Activated T-helper 1 cell treated with anti-CD3 and anti-CD28 coated beads, Interleukin-2, amount 50 U/mL, for 16 hours (primary cell): ENCODE measurements at places on chromosomes 1 and 21.
A peak's percentile ranks its signal among the peaks of the same experiment; 100 is the strongest.

- no peak for DNase-seq
These were observed 45.8 kb upstream of the RCC2 start for GRCh38 chr1:17485281-17485680.

GRCh38 chr1:173554541-173555250, 48.2 kb downstream of the SLC9C2 start:
- no peak for DNase-seq

DNA sequence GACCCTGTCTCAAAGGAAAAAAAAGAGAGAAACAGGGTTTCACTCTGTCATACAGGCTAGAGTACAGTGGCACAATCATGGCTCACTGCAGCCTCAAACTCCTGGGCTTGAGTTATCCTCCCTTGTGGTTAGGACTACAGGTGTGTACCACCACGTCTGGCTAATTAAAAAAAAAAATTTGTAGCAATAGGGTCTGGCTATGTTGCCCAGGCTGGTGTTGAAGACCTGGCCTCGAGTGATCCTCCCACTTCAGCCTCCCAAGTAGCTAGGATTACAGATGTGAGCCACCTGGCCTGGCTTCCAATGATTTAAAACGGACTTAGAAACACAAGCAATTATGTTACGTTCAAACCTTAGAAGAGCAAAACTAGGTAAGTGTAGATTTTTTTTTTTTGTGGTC, 22.1 kb downstream of the GOLPH3L start:
- DNase-seq: no peak

- DNase-seq: no peak
These were observed 11.0 kb downstream of the NHLH2 start for GRCh38 chr1:115829947-115830346.

DNA sequence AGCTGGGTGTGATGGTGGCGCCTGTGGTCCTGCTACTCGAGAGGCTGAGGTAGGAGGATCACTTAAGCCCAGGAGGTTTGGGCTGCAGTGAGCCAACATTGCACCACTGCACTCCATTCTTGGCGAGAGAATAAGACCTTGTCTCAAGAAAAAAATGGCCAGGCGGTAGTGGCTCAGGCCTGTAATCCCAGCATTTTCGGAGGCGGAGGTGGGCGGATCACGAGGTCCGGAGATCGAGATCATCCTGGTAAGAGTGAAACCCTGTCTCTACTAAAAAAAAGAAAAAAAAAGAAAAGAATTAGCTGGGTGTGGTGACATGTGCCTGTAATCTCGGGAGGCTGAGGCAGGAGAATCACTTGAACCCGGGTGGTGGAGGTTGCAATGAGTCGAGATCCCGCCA, 11.3 kb downstream of the ATAD3B start:
- no peak for DNase-seq

DNA sequence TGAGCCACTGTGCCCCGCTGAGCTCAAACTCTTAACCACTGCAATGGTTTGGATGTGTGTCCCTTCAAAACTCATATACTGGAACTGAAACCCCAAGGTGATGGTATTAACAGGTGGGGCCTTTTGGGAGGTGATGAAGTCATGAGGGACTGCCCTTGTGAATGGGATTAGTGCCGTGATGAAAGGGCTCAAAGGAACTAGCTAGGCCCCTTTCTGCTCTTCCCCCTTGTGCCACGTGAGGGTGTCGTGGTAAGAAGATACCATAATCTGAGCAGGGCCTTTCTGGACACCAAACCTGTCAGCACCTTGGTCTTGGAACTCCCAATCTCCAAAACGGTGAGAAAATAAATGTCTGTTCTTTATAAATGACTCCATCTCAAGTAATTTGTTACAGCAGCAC, 45.5 kb upstream of the SPOCD1 start:
- no peak for DNase-seq

- no peak for DNase-seq
These were observed 8.8 kb upstream of the FAM20B start for GRCh38 chr1:179016706-179017382.

GRCh38 chr21:41564871-41565274, 56.9 kb upstream of the TMPRSS2 start:
- DNase-seq: no peak

DNA sequence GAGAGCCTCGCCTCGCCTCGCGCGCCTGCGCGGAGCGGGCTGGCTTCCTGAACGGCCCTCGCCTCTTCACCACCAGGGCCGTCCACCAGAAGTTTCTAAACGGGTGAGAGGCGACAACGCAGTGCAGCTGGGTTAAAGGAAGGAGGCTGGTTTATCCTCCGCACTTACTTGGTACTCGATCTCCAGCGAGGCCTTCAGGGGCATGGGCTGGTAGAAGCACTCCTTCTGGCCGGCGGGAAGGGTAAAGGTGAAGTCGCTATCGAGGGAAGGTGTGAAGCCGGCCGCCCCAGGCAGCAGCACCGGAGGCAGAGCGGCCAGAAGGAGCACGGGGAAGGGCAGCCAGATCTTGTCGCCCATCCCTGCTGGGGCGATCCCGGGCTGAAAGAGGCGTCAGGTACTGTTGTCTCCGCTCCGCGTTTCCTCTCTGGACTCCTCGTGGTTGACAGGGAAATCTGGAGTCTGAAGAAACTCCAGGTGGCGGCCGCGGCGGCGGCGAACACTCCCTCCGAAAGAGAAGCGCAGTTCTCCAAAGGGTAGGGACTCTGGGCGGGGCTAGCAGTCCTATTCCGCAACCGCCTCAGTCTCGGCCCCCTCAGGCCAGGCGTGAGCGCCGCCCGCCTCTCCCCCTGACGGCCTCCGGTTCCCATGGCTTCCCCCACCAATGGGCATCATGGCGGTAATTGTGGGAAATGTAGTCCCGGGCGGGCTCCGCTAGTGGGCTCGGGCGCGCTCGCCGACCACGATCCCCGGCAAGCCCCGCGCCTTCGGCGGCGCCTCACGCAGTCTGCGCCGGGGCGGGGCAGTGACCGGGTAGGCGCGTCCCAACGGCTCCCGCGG, at the start of gene TMED5:
TMED5 (minus strand) TSS at position 528 of the 837 bp plus-strand sequence; CDS start at position 357, 171 bp downstream.
- DNase-seq: peak; percentile 87

- DNase-seq: no peak
These were observed 1.1 kb downstream of the CHML start for GRCh38 chr1:241638909-241639622.

DNA sequence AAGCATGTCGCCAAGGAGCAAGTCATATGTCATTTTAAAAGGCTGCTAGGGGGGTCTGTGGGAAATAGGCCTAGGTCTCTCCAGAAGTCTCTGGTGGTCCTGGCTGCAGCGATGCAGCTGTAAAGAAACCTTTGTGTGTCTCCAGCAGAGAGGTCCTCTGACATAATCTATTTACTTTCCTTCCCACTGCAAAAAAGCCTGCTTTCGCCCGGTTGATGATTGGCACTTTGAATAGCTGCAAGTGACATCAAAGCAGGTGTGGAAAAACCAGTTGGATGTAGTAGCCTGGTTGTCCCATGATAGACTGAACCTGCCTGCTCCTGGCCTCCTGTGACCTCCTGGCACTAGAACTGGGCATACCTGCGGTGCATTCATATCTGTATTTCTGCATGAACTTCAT, 13.8 kb downstream of the RASSF5 start:
- DNase-seq: no peak

DNA sequence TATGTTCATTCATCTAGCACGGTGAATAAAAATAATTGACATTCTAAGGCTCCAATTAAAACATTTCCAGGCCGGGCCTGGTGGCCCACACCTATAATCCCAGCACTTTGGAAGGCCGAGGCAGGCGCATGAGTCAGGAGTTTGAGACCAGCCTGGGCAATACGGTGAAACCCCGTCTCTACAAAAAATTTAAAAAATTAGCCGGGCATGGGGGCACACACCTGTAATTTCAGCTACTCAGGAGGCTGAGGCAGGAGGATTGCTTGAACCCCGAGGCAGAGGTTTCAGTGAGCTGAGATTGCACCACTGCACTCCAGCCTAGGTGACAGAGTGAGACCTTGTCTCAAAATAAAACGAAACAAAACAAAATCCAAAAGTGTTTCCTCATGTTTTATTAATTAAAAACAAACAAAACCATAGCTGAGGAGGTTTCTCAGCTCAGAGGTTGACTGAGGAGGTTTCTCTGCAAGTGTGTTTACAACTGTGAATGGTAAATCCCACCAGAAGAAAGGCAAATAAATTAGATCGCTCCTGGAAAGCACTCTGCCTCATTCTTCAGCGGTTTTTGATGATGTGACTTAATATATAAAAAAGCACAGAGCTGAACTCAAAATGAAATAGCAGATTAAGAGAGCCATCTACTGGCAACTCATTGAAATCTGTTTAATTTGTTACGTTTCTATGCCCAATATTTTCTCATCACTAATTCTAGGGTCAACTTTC, 37.7 kb upstream of the ATG4C start:
- DNase-seq: no peak

DNA sequence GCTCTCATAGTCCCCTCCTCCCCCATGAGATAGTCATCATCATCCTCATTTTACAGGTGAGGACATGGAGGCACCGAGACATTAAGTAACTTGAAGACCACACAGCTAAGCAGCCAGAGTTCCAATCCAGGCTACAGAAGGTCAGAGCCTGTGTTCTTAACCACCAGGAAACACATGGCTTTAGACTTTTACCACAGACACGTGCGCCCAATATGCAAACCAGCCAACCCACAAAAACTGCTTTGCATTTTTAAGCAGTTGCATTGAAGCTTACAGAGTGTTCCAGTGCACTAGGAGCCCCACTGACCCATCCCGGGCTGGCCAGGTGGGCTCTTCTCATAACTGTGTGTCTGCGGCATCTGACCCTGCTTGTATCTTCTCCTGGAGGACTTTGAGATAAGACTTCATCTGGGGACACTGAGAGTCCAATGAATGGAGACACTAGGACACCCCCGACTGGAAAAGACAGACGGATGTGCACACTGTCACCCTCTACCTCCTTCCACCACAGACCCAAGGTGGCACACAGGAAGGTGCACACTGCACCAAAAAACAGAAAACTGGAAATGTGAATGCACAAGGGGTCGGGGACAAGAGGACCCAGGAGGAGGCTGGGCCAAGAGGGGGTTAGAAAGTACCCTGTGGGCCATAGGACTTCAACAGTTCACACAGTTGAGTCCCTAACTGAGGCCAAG, 56.4 kb downstream of the ETS2 start:
- DNase-seq: no peak

DNA sequence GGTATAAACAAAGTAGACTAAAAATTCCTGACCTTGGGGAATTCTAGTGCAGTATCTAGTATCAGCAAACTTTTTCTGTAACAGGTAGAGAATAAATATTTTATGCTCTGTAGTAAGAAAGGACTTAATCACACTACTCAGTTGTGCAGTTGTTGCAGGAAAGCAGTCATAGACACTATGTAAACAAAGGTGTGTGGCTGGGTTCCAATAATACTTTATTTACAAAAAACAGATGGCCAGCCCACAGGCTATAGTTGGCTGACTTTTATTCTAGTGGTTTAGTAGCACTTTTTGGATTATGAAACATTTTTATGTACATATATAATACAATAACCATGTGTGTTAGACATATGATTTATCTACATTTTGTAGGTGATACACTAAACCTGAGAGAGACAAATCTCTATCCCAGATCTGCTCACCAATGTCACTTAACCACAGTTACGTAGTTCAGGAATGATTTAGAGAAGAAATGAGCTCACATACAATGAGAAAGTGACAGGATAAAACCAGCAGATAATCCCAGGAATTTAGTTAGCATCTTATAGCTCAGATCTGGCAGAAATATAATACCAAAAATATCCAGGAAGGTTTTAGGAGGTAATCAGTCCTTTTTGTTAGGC, 56.1 kb downstream of the MIER1 start:
- DNase-seq: no peak

GRCh38 chr1:91054780-91055481, 33.1 kb upstream of the ZNF644 start:
- no peak for DNase-seq

DNA sequence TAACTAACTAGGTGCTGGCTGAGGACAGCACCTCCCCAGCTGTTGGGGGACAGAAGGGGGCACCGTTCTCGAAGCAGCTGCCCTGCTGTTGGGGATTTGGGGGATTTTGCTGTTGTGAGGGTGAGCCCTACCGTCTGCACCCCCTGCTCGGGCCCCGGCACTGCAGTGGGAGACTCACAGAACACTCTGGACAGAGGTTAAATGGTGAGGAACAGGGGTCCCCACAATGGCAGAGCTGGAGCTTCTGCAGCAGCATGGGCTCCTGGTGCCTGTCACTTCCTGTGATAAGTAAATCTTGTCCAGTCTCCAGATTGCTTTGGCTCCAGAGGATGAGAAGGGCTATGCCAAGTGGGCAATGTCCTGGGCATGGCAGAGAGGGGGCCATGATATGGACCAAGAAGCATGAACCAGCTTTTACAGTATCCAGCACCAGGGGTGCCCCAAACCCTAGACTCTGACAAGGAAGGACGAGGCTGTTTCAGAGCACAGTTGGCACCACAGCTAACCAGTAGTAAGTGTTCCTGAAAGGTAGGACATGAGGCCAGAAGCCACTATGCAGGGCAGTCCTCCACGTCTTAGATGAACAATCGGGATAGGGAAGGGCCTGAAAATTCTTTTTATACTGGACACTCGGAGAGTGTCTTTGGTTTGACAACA, 365.1 kb upstream of the VAMP3 start:
- no peak for DNase-seq

DNA sequence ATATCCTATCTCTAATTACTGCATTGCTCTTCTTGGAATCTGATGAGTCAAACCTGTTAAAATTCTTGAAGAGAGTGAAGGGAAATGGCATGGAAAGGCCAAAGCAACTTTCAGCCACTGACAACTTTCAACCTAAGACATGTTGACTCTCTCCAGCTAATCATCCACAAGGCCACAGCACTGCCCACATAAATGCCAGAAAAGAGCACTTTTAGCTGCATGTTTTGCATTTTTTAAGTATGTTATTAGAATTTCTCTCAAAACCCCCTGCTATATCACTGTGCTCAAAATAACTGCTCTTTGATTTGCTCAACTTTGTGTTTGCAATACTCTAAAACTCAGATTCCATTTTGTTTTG, 352.5 kb downstream of the ADGRL2 start:
- DNase-seq: no peak

- no peak for DNase-seq
These were observed 457.0 kb downstream of the USP25 start for GRCh38 chr21:16186742-16187141.

DNA sequence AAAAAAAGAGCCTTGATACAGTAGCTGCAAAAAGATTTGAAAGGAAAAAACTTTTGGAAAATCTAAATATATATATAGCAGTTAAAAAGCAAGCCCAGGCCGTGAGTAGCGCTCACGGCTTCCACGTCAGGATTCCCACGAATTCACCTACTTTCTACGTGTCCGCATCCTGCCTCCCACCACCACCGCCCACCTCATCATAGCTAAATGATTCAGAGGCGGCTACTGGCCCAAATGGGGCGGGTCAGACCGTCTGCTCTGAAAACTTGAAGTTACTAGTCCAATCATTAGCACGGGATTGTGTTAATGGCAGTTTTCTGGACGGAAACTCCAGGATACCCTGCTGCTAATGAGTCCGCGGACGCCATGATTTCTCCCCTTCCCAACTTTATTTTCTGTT, 1.3 kb upstream of the CCSAP start:
- DNase-seq: no peak

- no peak for DNase-seq
These were observed at the start of gene NMNAT2 for GRCh38 chr1:183417772-183418491. Gene NMNAT2 (minus strand): TSS chr1:183418380. CDS start chr1:183418267, 113 bp downstream.

DNA sequence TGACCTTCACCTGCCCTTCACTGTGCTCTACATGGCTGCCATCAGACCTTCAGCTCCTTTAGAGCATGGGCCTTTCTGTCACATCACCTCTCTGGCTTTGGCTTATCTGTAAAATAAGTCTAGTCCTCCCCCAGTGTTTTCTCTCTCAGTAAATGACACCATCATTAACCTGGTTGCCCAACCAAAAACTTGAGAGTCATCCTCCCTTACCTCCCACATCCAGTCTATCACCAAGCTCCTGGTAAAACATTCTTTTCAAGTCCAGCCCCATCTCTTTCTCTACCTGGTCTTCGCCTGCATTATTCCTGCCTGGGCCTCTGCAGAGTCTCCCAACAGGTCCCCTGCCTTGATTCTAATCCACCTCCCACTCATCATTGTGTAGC, 13.1 kb downstream of the SLC26A9 start:
- DNase-seq: no peak
